ENCODE measurements at places on chromosomes 2 and 18.

DNA sequence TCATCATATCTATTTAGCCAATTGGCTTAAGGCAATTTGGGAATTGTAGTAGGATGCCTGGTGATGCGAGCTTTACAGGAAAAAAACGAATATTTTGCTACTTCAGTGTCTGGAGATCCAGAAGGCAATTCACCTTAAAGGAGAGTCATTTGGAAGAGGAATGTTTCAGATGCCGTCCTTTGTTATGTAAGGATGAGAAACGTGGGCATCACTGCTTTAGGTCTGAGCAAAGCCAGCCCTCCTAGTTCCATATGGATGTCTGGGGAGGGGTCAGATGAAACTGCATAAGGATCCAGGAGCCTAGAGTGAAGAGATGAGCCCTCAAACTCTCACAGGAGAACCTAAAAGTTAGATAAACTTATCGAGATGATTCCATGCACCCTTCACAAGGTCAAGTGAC lies 30.9 kb upstream of the DOCK10 start:
- H3K4me3 ChIP-seq, result no peak overlapping the region
- H3K27me3 ChIP-seq, result no peaks in the 10 kb centered on the region
- no peak overlapping the region for H3K27ac ChIP-seq
- no peak for DNase-seq
- H3K4me1 ChIP-seq, result no peaks in the 10 kb centered on the region

GRCh38 chr2:199543606-199544172 lies 86.0 kb upstream of the SATB2 start:
- H3K4me1 ChIP-seq, result no peaks in the 10 kb centered on the region
- DNase-seq, result no peak
- H3K36me3 ChIP-seq, result no peaks in the 10 kb centered on the region
- no peak overlapping the region for H3K27ac ChIP-seq
- H3K27me3 ChIP-seq, result no peaks in the 10 kb centered on the region

DNA sequence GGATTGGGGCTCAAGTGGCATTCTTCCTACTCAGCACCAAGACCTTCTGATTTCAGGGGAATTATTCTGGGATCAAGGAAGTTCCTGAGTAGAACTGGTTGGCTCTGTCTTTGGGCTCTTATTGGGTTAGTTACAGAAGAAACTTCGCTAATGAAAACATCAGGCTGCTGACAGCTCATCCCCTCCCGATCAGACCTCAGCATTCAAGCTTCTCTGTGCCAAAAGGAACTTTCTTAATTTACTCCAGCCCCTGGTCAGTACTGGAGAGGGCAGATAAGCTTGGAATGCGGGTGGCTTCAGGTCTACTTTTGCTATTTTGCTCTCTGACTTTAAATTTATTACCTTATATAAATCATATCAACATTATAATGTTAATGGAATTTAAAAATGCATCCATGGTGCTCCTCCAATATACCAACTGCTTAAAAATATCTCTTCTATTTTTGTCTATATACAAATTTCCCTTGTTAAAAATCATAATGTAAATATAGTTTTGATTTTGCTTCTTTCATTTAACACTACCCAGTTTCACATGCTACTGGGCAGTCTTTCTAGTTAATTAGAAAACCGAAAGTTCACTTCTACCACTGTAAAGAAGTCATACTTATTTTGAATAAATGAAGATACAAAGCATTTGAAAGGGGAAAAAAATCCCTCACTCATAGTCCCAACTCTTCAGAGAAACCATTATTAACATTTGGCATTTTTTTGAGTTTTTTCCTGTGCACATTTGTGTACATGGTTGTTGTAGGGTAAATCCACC lies 34.4 kb downstream of the PCARE start:
- no peaks in the 10 kb centered on the region for H3K36me3 ChIP-seq
- no peaks in the 10 kb centered on the region for H3K27me3 ChIP-seq
- DNase-seq, result no peak

DNA sequence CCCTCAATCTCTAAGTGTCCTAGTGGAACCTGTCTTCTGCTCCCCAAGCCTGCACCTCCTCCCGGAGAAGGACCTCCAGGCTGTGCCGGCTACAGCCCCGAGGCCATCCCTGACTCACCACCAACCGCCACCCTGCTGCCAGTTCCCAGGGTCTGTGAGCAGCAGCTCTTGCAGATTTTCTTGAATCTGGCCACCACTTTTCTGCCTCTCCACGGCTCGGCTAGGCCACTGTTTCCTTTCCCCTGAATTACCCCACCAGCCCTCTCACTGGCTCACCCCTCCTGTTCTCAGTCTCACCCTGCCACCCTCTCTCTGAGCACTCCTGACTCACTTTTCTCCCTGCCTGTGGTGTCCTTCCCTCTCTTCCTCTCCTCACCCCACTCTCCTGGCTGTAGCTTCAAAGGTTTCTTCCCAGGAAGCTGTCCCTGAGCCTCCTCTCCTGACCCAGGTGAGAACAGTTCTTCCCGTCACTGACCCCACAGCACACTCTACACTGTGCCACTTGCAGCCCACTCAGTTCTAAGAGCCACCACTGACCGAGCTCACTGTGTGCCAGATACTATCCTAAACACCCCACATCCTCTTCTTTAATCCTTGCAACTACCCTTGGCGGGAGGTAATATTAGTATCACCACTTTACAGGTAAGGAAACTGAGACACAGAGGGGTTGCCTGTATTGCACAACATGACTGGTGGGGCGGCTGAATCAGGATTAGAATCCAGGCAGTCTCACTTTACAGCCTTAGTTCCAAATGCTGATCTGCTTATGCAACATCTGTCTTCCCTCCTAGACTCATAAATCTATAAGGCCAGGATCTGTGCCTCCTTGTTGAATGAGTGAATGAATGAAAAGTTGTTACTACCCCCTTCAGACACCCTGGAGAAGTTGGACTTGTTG lies 111.6 kb downstream of the SMAD7 start:
- no peak overlapping the region for H3K27ac ChIP-seq
- no peaks in the 10 kb centered on the region for H3K27me3 ChIP-seq
- peak; percentile 79 for DNase-seq
- H3K4me3 ChIP-seq, result no peak overlapping the region

DNA sequence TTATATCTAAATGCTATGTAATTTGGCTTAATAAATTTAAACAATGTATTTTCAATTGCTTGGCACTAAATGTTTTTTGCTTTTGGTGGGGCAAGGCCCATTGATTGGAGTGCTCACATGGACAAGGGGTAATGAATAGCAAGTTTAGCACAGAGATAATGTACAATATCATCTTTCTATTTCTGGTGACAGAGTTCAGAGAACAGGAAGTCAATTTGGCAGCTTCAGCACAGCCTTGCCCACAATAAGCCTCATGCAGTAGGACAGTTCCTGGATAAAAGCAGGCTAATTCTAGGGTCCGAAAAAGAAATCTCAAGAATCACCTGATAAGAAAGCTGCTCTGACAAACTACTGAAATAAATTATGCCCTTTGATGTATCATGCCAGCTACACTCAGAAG lies 443.9 kb upstream of the FSHR start:
- DNase-seq, result no peak
- H3K4me1 ChIP-seq, result no peaks in the 10 kb centered on the region
- no peak overlapping the region for H3K4me3 ChIP-seq
- H3K27me3 ChIP-seq, result no peaks in the 10 kb centered on the region

DNA sequence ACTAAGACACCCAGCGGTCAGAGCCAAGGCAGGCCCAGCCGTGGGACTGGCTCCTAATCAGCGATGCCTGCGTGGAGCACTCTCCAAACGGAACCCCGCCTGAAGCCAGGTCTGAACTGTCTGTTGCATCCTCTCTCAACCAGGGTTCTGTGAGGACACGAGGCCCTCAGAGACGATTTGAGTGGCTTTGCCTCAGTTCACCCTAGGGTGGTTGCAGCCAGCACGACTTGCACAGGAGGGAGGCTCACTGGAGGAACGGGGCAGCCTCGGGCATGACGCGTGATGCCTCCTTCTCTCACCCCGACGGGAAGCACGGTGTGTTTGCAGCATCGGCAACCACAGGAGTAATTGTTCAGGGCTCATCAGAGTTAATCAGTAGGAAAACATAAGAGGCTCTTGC lies 336.4 kb downstream of the EIPR1 start:
- no peaks in the 10 kb centered on the region for H3K27me3 ChIP-seq
- H3K36me3 ChIP-seq, result no peaks in the 10 kb centered on the region
- H3K4me1 ChIP-seq, result no peaks in the 10 kb centered on the region
- DNase-seq, result no peak
- no peak overlapping the region for H3K4me3 ChIP-seq
- H3K27ac ChIP-seq, result no peak overlapping the region

- H3K27ac ChIP-seq, result peak overlapping the region; percentile 53
- peaks cover 4% of the 10 kb centered on the region for H3K36me3 ChIP-seq
- H3K27me3 ChIP-seq, result no peaks in the 10 kb centered on the region
- peak overlapping the region; percentile 52 for H3K4me3 ChIP-seq
- no peak for DNase-seq
- H3K4me1 ChIP-seq, result peaks cover 3% of the 10 kb centered on the region
These were observed 3.1 kb downstream of the PKDCC start for GRCh38 chr2:42050703-42051542.

GRCh38 chr2:46843316-46843715 lies 72.3 kb downstream of the MCFD2 start:
- H3K4me3 ChIP-seq, result no peak overlapping the region
- no peaks in the 10 kb centered on the region for H3K27me3 ChIP-seq
- no peak for DNase-seq
- peaks cover 16% of the 10 kb centered on the region for H3K4me1 ChIP-seq

DNA sequence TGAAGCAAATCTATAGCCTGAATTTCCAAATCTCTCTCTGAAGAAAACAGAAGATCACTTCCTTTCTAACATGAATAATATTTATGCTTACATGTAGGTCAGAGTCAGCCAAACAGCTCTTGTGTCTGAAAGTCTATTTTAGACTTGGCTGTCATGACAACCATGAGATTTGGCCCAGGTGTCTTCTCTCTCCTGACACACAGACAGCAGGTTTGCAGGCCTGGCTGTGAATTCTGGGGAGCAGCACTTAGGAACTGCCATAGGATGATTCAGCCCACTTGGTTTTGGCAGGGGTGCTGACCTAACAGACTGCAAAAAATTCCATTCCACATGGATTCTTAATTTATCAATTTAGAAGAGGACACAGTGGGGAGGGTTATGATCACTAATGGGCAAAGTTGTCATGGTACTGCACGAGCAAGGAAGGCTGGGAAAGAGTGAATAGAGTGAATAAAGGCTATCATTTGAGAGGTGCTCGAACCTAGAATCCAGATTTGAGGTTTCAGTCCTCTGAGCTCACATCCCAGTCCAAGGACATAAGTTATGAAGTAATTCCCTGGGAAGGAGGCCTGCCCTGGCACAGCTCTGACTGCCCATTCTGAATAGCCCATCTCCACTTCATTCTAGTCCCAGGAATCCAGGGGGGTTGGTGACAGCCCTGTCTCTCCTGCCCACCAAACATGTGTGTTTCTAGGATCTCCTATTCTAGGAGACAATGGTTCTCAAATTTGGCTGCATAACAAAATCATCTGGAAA lies 453.9 kb upstream of the TRIB2 start:
- H3K4me1 ChIP-seq, result no peaks in the 10 kb centered on the region
- no peaks in the 10 kb centered on the region for H3K27me3 ChIP-seq
- H3K4me3 ChIP-seq, result no peak overlapping the region

GRCh38 chr18:77401173-77401572 lies 151.5 kb downstream of the GALR1 start:
- no peak for DNase-seq
- H3K27ac ChIP-seq, result no peak overlapping the region
- H3K4me3 ChIP-seq, result no peak overlapping the region
- H3K27me3 ChIP-seq, result no peaks in the 10 kb centered on the region

DNA sequence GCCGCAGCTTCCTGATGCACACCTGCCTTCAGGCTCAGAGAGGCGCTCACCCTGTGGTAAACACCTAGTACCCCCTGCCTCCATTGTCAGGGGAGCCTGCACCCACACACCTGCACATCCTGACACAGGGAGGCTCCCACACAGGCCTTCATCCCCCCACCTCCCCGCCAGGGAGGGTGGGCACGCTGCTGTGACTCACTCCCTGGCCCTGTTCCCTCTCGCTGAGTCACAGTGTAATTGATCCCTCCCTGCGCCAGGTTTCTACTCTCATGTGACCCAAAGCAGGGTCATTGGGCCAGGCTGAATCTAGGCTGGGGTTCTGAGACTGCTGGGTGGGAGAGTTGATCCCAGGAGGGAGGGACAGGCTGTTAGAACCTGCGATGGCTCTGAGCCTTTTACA lies 8.5 kb upstream of the CELF4 start:
- no peaks in the 10 kb centered on the region for H3K4me1 ChIP-seq
- no peaks in the 10 kb centered on the region for H3K27me3 ChIP-seq
- H3K4me3 ChIP-seq, result no peak overlapping the region
- DNase-seq, result no peak
- no peaks in the 10 kb centered on the region for H3K36me3 ChIP-seq
- H3K27ac ChIP-seq, result no peak overlapping the region

DNA sequence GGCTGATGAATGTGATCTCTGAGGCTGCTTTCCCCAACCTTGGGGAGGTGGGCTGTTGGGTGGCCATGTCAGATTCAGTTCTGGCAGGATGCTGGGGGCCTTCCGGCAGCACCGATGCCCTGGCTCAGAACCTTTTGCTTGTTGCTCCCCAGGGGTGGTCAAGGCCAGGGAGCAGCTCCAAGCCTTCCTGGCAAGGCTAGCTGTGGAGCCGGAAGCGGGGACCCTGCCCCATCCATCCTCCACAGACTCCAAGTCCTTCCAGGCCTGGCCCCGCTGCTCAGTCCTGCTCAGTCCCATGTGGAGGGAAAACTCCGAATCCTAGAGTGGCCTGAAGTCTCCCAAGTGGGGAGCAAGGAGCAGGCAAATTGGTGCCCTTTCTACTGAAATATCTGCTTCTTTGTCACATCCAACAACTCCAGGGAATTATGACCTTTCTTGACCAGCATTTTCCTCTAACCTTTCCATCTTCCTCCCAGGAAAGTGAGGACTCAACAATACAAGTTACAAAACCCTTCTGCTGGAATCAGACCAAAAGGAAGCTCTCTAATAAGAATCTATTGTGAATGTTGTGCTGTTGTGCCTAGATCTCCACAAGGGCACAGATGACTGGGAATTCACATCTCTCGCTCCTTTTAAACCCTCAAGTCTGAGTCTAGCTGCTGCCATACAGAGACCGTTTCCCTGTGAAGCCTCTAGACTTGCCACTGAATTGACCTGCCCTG lies 134.0 kb downstream of the MCFD2 start:
- H3K36me3 ChIP-seq, result no peaks in the 10 kb centered on the region
- H3K27me3 ChIP-seq, result no peaks in the 10 kb centered on the region
- H3K4me3 ChIP-seq, result no peak overlapping the region

DNA sequence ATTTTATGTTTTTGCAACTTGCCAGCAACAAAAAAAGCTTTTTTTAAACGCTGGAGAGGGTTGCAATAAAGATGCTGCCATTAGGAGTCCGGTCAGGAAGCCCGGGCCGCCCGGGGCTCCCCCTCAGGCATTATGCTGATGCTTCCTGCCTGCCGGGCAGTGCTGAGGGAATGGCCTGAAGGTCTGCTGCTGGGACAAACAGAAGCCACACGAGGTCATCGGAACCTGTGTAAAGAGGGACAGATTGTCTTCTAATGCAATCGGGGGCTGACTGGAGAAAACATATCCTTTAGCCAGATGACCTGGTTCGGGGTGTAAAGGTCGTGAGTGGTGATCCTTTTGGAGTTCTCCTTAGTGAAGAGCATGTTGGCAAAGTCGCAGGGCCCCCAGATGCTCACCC lies 2.3 kb downstream of the IMPA2 start:
- H3K36me3 ChIP-seq, result no peaks in the 10 kb centered on the region
- H3K4me1 ChIP-seq, result no peaks in the 10 kb centered on the region
- no peaks in the 10 kb centered on the region for H3K27me3 ChIP-seq
- no peak overlapping the region for H3K27ac ChIP-seq

GRCh38 chr2:16821692-16822091 lies 156.1 kb upstream of the CYRIA start:
- H3K36me3 ChIP-seq, result no peaks in the 10 kb centered on the region
- no peaks in the 10 kb centered on the region for H3K4me1 ChIP-seq
- H3K4me3 ChIP-seq, result no peak overlapping the region
- no peak overlapping the region for H3K27ac ChIP-seq
- H3K27me3 ChIP-seq, result no peaks in the 10 kb centered on the region
- no peak for DNase-seq

Measured in aorta (tissue), 5 donors.